ENCODE measurements at places on chromosomes 16 and 17.
A peak's percentile ranks its signal among the peaks of the same experiment; 100 is the strongest.

GRCh38 chr17:73533781-73534180, 110.5 kb downstream of the SDK2 start:
- no peak for DNase-seq

- no peak for DNase-seq
Measured at GRCh38 chr16:10114409-10114808, 67.8 kb downstream of the GRIN2A start.

DNA sequence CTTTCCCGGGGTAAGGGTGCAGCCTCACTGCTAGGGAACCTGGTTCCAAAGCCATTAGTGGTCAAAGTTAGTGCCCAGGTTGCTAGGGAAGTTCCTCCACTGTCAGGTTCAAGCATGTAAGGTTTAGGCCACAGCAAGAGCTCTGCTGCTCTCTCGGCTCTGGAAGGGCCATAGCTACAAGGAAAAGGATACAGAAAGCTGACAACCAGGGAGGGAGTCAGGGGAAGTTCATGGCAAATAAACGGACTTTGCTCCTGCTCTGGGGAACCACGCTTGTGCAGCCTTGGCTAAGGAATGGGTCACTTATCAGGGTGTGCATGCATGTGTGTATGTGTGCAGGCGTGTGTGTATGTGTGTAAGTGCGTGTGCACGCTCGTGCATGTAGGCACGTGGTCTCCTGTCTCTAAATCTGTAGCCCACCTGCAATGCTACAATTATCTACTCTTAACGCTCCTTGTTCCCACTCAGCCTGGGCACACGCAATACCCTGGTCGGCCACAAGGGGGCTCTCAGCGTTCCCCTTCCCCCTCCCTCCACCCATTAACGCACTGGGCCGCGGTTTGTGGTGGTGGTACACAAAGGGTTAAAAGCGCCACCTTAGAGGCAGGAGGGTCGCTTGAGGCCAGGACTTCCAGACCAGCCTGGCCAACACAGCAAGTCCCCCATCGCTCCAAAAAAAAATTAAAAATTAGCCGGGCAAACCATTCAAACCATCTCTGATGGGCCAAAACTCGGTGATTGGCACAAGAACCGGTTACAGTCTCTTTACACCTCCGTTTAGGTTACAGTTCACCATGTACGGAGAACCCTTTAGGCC, 48.4 kb upstream of the KDM8 start:
- peak; percentile 78 for DNase-seq

DNA sequence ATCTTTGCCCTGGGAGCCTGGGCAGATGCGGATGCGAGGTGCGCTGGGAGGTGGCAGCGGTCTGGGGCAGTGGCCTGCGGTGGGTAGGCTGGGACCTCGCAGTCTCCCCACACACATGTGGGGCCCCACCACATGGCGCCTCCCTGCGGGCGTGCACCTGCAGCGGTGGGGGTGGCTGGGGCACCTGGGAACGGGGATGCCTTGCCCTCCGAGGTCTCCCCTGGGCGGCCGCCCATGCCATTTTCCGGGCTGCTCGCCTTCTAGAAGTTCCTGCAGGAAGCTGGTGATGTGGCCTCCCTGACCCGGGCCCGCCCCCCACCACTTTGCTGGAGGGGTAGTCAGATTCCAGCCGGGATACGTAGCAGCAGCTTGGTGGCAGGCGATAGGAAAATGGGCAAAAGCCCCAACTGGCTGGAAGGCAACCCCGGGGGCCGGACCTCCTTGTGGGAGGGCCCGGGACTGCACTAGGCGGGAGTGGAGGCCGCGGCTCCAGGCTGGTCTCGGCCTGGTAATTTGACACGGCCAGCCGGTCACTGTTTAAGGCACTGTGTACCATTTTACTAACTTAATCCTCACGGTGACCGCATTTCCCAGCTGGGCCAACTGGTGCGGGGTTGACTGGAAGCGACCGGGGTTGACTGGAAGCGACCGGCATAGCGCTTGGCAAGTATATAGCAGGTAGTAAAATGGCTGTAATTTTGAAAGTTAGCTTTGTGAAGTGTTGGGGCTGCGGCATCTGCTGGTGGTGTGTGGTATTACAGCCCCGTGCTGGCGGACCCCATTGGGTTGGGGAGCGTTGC, 38.5 kb downstream of the IGF2BP1 start:
- peak; percentile 62 for DNase-seq

- no peak for DNase-seq
Measured at GRCh38 chr17:46916211-46916610, 6.7 kb upstream of the GOSR2 start.

GRCh38 chr16:77285676-77286075, 86.5 kb downstream of the SYCE1L start:
- no peak for DNase-seq

- DNase-seq = peak; percentile 22
Measured at GRCh38 chr16:79600638-79601091, at the start of gene MAF. Gene MAF (minus strand): TSS chr16:79600737. CDS start chr16:79599902, 835 bp downstream.

DNA sequence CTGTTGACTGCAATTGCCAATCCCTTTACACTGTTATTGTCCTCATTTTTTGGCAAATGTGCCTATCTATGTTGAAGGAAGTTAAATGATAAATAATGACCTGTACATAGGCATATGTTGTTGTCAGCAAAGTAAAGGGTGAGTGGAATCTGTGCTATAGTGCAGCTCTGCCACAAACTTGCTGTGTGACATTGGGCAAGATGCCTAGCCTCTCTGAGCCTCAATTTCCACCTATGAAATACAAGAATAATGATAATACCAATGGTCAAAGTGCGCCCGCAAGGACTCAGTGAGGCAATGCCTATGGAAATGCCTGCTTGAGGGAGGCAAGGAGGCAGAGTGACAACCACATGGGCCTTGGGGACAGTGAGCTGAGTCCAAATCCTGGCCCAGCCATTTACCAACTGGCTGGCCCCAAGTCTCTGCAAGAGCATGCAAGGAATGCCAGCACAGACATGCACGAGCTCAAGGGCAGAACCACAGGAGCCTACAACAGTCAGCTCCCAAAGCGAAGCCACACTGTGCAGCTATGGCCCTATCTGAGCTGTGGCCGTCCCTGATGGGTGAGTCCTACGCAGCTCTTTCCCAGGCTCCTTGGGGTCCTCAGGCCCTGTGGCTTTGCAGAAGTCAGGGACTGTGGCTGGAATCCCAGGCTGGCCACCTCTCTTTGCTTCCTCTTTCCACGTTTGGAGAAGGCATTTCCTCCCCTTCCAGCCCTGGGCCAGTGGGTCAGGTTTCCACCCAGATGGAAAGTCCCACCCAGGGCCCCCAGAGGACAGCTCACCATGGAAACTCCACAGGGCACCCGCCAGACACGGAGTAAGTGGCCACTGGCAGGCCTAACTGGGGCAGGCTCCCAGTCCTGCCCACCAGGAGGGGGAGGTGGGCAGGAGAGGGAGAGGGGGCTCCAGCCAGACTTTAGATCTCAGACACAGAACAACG, 82.1 kb downstream of the ZNF423 start:
- no peak for DNase-seq

GRCh38 chr16:22195695-22196558, 10.2 kb upstream of the EEF2K start:
- peak; percentile 74 for DNase-seq

DNA sequence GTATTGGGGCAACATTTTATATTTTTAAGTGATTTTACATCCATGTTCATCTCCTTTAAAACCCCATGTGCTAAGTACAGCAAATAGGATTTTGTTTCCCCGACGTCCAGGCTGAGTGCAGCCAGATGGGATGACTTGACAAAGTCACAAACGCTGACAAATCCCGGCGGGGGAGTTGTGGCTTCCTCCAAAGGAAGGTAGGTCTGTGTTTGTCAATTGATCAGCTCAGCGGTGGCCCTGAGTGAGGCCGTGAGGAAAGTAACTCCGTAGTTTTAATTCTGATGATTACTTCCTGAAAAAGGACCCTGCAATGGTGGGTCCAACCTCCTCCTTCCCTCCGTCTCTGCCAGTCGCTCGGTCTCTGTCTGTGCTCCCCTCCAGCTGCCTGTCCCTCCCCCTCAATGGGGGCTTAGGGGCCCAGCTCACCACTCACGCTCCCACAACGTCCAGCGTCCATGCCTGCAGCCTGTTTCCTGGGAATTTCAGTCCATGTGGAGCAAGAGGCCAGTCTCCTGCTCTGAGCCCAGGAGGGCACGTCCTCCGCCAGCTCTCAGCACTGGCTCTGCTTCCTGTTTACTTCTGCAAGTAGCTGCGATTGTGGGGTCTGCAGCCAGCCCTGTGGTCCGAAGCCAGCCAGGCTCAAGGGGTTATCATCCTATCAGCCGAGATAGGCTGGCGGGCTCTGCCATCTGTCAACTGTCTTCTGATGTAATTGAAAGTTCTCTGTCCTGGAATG, 209.4 kb upstream of the FOXF1 start:
- DNase-seq = no peak

DNA sequence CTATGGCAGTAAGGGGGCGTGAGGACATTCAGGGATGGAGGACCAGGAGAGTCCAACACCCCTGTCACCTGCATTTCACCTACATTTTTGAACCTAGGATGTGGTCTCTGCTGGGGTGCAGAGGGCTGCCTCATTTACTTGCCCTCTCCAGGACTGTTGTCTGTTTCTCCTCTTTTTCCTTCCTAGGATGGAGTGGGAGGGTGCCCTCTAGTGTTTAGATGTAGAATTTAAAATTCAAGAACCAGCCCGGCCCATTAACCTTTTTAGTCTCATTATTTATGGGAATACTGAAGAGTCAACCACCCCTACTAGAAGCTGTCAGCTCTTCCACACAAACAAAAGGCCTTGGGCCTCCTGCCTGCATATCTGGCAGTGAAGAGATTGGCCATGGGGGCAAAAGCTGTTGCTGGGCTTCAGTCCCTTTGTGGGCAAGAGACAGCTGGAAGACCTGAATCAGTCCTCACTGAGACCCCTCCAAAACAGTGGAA, 2.5 kb upstream of the STARD3 start:
- no peak for DNase-seq

- no peak for DNase-seq
Measured at GRCh38 chr17:72392056-72393010, 271.5 kb downstream of the SOX9 start.

- DNase-seq = no peak
Measured at GRCh38 chr16:14240219-14240843, 169.2 kb downstream of the MRTFB start.

- peak; percentile 77 for DNase-seq
Measured at GRCh38 chr16:3171181-3171854, 16.7 kb upstream of the OR1F1 start.

DNA sequence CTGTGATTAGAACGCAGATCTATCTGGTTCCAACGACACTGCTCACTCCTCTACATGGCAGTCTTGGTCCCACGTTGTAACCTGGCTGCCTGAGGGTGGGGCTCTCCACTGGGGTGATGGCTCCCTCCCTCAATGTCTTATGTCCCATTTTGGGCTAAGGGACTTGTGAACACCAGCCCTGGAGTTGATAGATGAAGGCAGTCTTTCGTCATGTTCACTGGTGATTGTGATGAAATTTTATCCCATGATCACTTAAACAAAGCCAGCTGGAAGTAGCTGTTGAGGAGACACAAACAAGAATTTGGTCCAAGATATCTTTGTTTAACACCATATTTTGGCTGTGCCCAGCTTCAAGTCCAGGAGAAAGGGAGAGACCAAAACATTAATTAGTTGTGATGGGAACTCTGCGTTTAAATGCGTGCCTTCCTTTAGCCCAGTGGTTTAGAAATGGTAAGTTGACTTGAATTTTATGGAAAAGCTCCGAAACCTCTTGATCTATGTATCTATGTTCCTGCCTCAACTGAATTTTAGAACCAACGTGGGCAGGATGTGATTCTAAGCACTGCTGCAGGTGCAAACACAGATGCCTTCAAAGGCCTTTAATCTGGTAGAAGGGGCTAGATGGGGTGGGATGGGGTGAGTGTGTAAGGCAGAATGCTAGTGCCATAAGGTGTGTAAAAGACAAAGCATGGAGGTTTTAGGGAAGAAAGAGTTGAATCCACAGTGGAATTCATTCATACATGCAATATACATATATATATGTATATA, 186.8 kb upstream of the IRX3 start:
- no peak for DNase-seq

- DNase-seq = no peak
Measured at GRCh38 chr16:84673561-84673960, 25.2 kb downstream of the KLHL36 start.

DNA sequence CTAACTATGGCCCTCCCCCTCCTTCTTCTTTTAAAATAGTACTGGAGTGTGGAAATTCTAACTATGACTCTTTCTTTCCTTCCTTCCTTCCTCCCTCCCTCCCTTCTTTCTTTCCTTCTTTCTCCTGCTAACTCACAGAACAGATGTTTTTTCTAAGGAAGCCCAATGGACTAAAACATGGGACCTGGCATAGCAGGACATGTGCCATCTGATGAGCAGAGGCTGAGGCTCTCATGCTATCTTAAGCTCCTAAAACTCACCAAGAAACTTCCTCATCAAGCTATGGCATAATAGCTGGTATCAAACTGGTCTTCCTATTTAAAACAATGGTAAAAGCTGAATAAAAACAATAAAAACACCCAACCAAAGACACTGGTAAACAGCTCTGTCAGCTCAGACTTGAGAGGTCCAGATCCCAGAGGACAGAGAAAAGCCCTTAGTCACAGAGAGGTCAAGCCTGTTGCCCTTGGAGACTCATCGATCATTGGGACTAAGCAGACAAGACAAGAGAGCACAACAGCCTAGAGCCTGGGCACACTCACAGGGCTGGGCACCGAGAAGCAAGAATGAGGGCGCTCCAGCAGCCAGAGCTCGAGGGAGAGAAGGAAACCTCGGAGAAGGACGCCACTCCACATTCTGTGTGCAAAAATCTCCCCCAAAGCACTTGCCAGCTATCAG, 27.6 kb downstream of the SLC38A10 start:
- DNase-seq = no peak

- DNase-seq = peak; percentile 61
Measured at GRCh38 chr17:37089956-37090355, 141.2 kb downstream of the AATF start.

GRCh38 chr17:8067806-8068205, 19.7 kb downstream of the ALOX12B start:
- DNase-seq = no peak

DNA sequence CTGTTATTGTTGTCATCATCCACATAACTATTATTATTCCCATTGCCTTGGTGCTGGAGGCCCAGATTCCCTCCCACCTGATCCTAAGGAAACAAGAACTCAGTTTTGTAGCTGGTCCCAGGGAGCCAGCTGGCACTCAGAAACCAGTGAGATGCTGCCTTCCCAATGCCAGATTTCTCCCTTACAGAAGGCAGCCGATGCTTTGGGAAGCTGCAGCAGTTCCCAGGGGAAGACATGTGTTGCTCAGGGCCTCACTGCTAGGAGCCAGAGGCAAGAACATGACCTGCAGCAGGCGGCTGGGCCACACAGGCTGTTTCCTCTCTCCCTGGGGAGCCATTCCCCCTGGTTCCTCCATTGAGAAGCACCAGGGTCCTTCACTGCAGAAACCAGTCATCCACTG, 59.9 kb upstream of the GRIN2A start:
- DNase-seq = no peak

- DNase-seq = no peak
Measured at GRCh38 chr17:413706-414380, 61.2 kb upstream of the RPH3AL start.

GRCh38 chr17:9361188-9361955, 214.2 kb downstream of the STX8 start:
- no peak for DNase-seq

- no peak for DNase-seq
Measured at GRCh38 chr16:68999114-68999513, 106.3 kb upstream of the HAS3 start.

GRCh38 chr17:45672301-45672700, 111.8 kb upstream of the CRHR1 start:
- no peak for DNase-seq

GRCh38 chr16:51390877-51391276, 239.8 kb upstream of the SALL1 start:
- DNase-seq = no peak

All from GM10248 (cell line).